Bronchial epithelial cell (primary cell): ENCODE measurements at places on chromosomes 11 and 22.
A peak's percentile ranks its signal among the peaks of the same experiment; 100 is the strongest.

GRCh38 chr11:21909145-21909544, 283.7 kb upstream of the ANO5 start:
- peak; percentile 48 for DNase-seq

- DNase-seq, result peak; percentile 61
Measured at GRCh38 chr11:13434247-13435205, 28.5 kb downstream of the BTBD10 start.

- DNase-seq, result no peak
Measured at GRCh38 chr11:1460986-1461825, 25.4 kb downstream of the MOB2 start.

DNA sequence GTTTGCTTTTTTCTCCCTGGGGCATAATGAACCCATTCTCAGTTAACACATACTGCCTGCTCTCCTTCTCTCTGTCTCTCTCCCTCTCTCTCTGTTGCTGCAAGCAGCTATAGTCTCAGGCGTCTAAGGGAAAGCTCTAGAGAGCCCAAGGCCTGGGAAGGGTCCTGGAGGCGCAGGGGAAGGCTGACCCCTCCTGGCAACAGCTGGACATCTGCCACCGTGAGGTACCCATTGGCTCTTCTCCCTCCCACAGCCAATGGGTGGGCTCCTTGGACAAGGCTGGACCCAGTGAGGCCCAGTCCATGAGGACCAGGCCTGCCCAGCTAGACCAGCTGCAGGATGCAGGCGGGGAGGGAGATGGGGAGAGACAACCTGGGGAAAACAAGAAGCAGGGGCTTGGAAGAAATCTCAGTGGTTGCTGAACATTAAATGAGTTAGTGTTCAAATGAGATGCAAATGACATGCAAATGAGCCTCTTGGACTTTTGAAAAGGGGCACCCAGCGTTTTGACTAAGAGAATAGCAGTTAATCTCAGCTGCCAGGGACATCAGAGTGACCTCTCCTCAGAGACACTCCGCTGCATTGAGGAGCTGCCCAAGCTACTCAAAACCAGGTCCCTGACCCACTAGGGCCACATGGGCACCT, 349.7 kb downstream of the BUD13 start:
- DNase-seq, result no peak

DNA sequence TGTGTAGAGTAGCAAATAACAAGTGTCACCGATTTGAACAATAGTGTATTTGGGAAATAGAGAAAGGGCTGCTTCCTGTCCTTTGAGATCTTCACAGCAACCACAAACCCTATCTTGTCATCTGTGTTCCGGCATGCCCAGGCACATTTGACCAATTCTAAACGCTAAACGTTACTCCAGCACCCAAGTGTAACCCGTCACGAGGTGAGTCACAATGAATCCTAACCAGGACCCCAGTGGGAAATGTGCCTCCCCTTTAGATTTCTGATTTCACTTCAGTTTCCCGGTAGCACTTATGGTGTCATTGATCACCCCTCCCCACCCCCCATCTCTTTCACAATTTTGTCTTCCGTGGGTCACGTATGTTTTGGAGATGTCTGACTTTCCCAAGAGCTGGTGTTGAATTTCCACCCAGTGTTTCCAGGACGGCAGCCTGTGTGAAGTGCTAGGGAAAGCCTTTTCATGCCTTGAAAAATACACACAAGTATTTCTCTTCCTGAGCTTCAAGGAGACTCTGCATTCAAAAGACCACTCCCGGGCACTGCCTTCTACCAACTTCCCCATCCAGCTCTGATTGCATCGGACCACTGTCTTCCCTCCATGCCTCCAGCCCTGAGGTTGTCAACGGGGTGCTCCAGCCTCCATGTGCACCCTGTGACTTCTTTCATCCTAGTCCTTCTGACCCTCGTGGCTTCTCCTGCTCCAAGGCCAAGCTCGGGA, 10.5 kb upstream of the C11orf24 start:
- DNase-seq, result peak; percentile 72

- DNase-seq, result no peak
Measured at GRCh38 chr22:20240447-20240764, 27.7 kb downstream of the RTN4R start.

DNA sequence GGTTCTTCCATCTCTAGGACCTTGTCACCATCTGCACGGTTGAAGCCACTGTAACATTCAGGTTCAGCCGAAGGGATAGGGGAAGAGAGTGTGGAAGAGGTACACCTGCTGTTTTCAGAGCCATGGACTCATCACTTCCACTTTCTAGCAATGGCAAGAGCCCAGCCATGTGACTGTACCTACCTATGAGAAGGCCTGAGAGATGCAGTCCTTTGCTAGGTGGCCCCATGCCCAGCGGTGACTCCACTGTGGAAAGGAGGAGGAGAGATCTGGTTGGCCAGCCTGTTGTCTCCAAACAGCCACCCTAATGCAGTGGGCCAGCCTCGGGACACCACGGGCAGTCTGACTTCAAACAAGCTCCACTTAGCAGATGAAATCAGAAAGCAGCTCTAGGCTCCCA, 16.0 kb downstream of the RASD2 start:
- no peak for DNase-seq

GRCh38 chr11:93939084-93939760, 81.9 kb upstream of the HEPHL1 start:
- DNase-seq, result peak; percentile 98

DNA sequence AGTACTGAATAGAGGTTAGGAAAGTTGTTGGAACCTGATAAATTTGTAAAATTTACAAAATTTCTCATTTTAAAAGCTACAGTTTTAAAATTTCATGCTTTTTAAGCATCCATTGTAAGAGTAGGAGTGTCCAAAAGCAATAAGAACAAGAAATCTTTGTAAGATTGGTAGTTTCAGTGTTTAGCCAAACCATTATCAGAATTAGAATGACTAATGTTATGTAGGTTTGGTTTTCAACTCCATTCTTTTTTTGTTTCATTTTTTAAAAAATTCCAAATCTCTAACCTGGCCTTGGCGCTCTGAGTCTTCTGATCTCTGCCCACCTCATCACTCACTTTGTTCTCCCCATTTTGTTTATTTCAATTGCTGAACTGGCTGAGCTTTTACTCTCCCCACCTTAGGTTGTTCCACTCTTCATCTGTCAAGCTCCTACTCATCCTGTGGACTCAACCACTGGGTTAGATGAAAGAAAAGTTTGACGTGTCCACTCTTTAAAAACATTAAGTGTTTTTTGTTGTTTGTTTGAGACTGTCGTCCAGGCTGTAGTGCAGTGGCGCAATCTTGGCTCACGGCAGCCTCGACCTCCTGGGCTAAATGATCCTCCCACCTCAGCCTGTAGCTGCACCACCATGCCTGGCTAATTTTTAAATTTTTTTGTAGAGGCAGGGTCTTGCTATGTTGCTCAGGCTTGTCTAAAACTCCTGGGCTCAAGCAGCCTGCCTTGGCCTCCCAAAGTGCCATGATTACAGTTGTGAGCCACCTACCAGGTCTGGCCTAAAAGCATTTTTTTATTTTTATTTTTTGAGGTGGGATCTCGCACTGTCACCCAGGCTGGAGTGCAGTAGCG, 14.0 kb downstream of the EP300 start:
- DNase-seq, result no peak

GRCh38 chr11:123707206-123707605, 34.3 kb downstream of the ZNF202 start:
- no peak for DNase-seq

DNA sequence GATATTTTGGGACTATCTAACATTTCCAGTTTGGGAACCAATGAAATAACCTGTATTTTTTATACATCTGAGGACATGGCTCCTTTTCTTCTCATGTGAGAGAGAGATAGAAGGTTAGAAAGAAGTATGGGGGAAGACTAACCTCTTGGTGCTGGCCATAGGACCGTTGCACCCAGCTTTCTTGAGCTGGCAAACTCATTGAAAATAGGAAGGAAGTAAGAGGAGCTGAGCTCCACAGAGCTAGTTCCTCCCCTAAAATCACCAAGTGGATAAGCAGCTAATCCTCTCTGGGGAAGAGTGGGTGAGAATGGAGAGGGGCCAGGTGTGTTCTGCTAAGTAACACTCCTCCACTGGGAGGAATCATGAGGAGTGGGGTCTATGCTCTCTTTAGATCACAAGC, 387.4 kb upstream of the CADM1 start:
- no peak for DNase-seq

DNA sequence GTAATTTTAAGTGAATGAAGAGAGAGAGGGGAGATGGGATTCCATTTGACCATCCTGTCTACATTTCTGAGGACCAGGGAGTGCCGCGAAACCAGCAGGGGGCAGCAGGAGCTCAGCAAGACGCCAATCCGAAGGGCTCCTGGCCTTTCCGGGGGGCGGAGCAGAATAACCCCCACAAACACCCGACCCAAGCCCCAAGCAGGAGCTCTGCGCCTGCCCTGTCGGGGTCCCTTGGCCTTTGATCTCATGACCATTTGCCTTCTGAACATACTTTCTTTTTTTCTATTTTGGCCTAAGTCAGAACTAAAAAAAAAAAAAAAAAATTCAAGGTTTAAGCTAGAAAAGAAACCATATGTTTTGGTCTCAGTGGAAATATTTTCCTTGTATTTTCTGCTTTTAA, 21.9 kb upstream of the SCN2B start:
- DNase-seq, result peak; percentile 54

DNA sequence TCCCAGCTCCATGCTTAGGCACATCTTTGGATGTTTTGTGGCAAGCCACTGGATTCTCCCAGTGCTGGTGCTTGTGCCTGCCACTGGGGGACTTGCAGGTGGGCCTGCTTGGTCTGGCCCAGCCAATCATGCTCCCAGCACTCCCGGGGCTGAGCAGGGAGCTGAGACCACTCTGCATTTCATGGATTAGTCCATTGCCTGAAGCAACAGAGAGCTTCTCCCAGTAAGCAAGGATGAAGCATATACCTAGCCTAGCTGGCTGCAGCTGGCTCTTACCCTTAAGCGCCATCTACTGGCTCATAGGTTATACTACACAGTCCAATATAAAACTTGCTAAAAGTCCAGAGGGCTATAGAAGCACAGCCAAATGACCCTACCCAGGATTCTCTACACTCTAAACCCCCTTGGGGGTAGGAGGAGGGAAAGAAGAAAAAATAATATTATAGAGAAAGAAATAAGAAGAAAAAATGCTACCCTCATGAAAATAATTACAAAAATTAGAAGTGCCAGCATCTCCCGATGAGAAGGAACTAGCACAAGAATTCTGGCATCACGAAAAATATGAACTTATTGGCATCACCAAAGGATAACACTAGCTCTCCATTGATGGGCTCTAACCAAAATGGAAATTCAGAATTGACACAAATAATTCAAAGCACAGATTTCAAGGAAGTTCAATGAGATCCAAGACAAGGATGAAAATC, 275.3 kb downstream of the C11orf87 start:
- peak; percentile 76 for DNase-seq

DNA sequence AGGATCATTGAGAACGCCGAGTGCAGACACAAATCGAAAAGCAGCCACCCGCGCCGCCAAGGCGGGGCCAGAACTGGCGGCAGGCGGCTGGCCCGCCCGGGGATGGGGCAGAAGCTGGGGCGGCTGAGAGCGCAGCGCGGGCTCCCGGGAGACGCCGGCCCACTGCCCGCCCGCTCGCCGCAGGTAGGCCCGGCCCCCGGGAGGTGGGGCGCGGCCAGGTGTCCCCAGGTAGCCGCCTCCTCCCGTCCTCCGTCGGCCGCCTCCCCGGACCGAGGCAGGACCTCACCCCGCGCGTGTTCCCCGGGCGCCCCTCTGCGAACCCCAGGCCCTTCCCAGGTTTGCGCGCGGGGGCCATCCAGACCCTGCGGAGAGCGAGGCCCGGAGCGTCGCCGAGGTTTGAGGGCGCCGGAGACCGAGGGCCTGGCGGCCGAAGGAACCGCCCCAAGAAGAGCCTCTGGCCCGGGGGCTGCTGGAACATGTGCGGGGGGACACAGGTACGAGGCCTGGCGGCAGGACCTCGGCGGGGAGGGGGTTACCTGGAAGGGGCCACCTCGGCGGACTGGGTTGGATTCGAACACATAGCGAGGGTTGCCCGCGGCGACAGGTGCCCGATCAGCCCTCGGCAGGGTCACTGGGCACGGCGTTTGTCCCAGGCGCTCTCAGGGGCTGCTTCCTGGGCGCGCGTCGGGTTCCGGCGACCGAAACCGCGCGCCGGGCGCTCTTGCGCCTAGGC, at the start of gene PRRG4:
PRRG4 (plus strand) TSS at position 248 of the 733 bp plus-strand sequence. CDS start 603 bp downstream, outside the sequence.
- DNase-seq, result peak; percentile 76

GRCh38 chr22:25668437-25668836, 73.6 kb upstream of the MYO18B start:
- peak; percentile 68 for DNase-seq

DNA sequence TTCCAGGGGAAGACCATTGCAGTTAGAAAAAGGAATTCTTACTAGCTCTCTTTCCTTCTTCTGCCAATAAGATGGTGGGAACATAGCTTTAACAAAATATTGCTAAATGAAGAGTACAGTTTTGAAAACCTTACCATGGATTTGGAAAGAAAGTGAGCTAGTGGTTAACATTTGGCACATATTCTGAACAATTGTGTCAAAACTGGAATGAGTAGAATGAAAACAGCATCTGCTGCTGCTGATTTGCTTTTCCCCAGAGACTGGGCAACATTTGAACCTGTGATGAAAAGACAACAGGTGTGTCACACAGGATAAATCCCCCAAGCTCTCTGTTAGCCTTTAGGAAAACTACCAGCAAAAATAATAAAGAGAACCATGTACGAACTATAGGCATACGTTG, 761.4 kb downstream of the KCNA4 start:
- DNase-seq, result no peak

DNA sequence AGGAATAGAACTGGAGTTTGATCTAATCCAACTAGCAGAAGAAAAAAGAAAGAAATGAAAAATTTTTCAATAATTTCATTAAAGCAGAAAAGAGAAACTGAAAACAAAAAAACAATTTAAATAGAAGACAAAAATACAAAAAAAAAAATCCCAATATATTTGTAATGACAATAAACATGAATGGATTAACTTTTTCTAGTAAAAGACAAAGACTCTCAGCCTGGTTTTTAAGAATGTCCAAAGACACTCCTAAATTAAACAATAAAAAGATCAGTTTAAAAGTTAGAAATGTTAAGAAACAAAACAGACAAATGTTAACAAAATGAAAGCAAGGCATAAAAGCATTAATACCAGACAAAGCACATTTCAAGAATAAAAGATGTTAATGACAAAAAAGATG, 50.3 kb upstream of the ME3 start:
- no peak for DNase-seq

- no peak for DNase-seq
Measured at GRCh38 chr22:24156141-24156912, 25.0 kb upstream of the SUSD2 start.

DNA sequence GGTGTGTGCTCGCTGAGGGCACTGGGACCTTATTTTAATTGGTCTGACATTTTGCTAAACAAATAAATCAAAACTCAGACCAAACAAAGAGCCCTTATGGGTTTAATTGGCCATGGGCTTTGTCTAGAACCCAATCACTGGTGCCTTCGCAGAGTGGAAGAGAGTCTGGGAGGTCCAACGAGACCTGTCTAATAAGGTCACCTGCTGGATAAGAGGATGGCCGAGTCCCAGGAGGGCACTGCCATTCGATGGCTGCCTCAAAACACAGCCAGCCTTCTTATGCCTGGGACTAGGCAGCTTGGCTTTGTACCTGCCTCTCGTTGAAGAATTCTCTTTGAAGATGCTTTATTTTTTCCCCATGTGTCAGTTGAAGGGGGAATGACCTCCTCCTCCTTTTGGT, 171.1 kb downstream of the CEP164 start:
- DNase-seq, result no peak

- no peak for DNase-seq
Measured at GRCh38 chr22:22462813-22463567, 45.6 kb downstream of the ZNF280B start.
